ENCODE measurements at places on chromosomes 5 and 9.
A peak's percentile ranks its signal among the peaks of the same experiment; 100 is the strongest.

GRCh38 chr5:58794875-58795274 is 212.0 kb downstream of the RAB3C start:
- peak; percentile 32 for DNase-seq

GRCh38 chr5:25056836-25057235 is 412.1 kb upstream of the CDH10 start:
- DNase-seq, result no peak

DNA sequence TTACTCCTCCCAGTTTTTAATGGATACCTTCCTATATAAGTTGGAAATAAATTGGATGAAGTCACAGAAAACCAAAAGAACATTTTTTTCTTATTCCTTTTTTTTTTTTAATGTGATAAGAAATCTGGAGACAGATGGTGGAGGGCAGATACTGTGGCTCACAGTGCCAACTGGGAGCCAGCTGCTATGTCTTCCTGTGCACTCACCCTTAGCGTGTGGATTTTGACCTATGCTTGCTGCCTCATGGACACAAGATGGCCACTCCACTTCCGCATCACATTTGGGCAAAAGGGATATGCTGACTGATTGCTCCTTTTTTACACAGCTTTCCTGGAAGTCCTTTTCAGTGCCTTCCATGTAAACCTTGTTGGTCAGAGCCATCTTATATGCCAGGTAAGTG is 342.6 kb downstream of the MAN2A1 start:
- no peak for DNase-seq

GRCh38 chr9:94656200-94656599 is 16.9 kb upstream of the FBP1 start:
- peak; percentile 44 for DNase-seq

DNA sequence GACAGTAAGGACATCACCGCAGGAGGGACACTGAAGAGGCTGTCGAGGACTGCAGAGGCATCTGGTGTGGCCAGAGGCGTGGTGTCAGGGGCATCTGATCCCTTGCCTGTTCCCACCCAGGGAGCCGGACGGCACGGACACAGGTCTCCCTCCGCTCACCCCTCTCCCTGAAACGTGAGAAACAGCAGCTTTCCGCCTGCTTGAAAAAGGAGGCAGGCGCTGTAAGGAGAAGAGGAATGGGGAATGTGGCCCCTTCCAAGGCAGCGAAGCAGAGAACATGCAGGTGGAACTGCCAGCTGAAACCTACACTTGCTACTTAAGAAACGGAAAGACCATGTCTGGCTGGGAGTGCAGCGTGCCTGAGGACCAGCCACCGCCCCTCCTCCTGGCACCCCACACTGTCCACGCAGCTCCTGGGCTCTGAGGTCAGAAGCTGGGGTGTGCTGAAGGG is 176.2 kb downstream of the GAPVD1 start:
- no peak for DNase-seq

GRCh38 chr9:125758986-125759763 is 12.0 kb downstream of the PBX3 start:
- no peak for DNase-seq

GRCh38 chr5:128491291-128491690 is 46.8 kb downstream of the FBN2 start:
- no peak for DNase-seq

- DNase-seq, result no peak
Measured at GRCh38 chr9:92986176-92987119, 39.1 kb downstream of the FGD3 start.

GRCh38 chr5:115246361-115246991 is 16.2 kb downstream of the PGGT1B start:
- DNase-seq, result no peak

DNA sequence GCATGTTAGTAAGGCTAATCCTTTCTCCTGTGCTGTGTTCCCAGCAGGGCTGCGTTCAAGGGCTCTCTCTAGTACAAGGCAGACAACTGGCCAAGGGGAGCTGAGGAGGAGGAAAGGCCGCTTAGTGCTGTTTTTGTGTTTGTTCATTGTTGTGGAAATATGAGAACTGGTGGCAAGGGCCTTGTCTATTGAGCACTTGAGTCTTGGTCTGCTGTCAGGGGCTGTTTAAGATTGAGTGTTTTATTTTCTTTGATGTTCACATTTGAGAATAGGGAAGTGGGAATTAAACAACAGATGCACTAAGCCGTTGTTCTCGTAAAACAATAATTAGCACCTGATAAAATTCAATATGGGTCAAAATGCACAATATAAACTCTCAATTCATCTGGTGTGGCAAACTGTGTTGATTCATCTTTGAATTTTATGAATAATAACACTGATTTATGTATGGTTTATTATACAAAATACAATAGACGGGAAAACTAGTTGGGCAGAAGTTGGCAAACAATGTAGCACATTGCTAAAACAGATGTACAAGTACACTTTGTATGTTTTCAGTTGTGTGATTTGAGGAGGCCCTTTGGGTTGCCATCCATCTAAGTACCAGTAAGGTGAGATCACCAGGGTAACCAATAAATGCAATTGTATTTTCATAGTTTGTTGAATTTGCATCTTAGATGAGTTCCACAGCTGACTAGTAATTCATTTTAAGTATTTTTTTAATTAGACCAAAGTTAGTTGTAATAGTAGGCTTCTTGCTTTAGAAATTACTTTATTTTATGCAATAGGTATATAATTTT is 97.6 kb upstream of the GRHPR start:
- DNase-seq, result no peak

- no peak for DNase-seq
Measured at GRCh38 chr5:84706678-84707641, 322.3 kb upstream of the EDIL3 start.

DNA sequence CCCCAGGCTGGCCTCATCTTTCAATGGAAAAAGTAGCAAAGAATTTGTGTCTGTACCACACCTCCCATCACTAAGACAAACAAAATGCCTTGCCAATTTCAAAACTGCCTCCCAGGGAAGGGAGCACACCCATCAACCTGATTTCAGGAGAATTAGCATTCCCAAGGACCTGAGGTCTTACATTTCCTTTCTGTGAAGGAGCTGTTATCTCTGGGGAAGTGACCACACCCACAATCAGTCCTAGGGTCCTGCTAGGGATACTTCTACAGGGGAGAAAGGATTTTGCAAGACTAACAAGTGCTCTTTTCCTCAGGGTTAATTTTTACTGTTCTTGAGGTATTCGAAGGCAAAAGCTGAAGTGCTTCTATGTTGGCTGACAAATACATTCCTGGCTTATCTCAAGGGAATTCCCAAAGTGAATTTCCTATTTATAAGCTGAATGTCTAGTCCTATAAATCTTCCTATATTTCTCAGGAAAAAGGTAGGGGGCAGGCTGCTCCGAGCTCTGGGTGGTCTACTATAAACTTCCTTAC is 97.4 kb upstream of the ITGA1 start:
- no peak for DNase-seq

- DNase-seq, result no peak
Measured at GRCh38 chr9:77989909-77990308, 41.7 kb downstream of the GNAQ start.

- peak; percentile 4 for DNase-seq
Measured at GRCh38 chr5:43627028-43627427, 24.0 kb downstream of the NNT start.

GRCh38 chr5:56088431-56088949 is 93.7 kb upstream of the IL6ST start:
- DNase-seq, result no peak

DNA sequence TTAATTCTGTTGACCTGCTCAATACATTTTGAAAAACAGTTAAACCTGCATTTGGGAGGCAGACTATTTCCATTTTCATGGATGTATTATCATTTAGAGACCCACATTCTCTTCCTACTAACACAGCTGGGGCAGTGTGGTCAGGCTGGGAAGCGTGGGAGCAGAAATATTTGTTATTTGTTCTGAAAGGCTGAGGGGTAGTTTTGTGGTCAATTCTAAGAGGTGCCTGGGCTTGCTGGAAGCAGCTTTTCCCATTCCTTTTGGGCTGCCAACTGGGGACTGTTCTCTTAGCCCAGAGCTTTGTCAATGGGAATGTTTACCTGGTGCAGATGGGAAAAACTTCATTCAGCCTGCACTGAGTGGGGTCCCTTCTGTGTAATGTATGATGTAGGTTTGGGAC is 171.4 kb upstream of the DAP start:
- no peak for DNase-seq

GRCh38 chr5:102545175-102545574 is 46.4 kb upstream of the SLCO6A1 start:
- DNase-seq, result peak; percentile 2

GRCh38 chr9:32571969-32572899 is 725 bp downstream of the NDUFB6 start:
- peak; percentile 69 for DNase-seq

DNA sequence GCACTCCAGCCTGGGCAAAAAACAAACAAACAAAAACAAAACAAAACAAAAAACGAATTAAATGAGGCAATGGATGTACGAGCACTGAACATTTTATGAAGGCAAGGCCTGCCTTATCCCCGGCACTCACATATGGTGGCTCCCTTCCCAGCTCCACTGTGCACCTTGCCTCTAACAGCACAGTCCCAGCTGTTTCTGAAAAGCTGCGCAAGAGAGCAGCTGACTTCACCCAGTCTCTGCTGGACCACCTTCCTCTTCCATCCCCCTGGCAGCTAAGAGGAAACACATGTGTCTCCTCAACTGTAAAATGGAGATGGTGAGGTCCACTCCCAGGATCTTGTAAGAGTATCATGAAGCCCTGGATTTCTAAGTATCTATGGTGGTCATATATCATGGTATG is 100.7 kb downstream of the KLF4 start:
- DNase-seq, result no peak

DNA sequence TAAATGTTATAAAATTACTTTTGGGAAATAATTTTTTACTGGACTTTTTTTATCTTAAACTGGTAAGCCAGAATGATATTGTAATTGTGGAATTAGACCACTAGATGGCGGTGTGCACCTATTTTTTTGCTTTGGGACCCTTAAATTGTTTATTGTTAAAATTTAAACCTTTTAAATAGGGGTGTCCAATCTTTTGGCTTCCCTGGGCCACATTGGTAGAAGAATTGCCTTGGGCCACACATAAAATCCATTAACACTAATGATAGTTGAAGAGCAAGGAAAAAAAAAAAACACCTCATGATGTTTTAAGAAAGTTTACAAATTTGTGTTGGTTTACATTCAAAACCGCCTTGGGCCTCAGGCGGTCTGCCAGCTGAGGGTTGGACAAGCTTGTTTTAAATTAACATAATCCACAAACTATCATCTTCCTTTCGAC is 28.4 kb upstream of the GADD45G start:
- DNase-seq, result no peak

- DNase-seq, result no peak
Measured at GRCh38 chr9:137198051-137198901, 2.3 kb downstream of the TPRN start.

DNA sequence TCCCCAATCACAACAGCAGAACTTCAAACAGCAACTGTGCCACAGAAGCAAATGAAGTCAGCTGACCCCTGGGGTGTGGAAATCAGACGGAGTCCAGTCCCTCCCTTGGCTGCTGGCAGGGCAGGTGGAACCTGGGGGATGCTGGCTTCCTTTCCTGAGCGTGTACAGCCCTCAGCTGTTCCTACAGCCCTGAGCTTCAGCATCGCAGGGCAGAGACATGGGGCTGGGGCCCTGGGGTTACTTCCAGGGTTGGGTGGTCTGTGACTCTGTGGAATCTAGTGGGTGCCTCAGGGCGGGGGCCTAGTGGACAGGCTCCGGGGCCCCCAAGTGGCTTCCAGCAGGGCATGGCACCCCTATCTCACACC is 7.3 kb upstream of the RXRA start:
- no peak for DNase-seq

DNA sequence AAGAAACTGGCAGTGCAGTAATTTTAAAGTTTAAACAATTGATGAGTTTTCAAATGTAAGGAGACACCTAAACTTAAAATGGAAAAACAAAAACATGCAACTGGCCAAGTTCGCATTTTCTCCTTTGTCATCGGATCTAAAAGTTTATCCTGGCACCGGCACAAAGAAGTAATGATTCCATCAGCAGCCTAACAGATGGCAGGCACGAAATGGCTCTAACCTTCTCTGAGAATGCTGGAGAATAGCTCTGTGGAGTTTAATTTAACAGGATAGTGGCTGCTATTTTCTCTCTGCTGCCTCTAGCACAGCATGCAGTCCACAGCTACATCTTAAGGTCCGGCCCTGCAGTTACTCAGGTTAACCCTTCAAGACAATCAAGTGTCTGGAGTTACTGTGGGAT is 82.2 kb downstream of the PRELID2 start:
- no peak for DNase-seq

- DNase-seq, result no peak
Measured at GRCh38 chr5:14054965-14055963, 87.9 kb upstream of the TRIO start.

GRCh38 chr5:78286290-78286689 is 8.2 kb downstream of the AP3B1 start:
- no peak for DNase-seq

- DNase-seq, result no peak
Measured at GRCh38 chr9:38046661-38047300, 22.2 kb downstream of the SHB start.

DNA sequence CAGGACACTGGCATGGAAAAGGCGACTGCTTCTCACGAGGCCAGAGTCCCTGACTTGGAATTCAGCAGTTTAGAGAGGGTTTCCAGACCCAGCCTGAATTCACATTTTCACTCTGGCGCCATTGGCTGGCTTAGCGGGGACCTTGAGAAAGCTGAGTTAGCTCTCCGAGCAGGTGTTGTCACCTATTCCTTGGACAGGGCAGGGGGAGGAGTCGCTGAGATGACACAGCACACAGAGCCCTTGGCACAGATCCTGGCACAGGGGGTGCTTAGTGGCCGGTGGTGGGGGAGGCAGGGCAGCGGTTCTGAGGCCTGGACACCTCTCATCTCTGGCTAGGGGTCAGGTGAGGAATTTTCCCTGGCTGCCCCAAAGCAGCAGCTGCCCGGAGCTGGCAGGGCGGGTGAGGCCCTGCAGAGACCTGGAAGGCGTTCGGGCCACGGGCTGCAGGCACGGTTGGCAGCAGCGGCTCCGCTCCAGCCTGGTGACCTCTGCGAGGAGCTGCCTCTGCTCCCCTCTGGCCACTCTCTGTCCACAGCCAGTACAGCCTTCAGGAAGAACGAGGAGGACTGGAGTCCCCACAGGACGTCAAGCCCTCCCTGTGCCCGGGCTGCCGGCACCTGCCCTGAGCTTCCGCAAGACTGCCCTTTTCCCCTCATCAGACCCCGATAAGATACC is 72.4 kb upstream of the RAPGEF1 start:
- DNase-seq, result no peak

- no peak for DNase-seq
Measured at GRCh38 chr9:104556830-104557634, 11.9 kb upstream of the OR13C8 start.

- DNase-seq, result no peak
Measured at GRCh38 chr9:86413971-86414880, 60.0 kb upstream of the TUT7 start.

GRCh38 chr5:132859889-132860437 is 6.3 kb downstream of the GDF9 start:
- DNase-seq, result no peak

Measured in activated naive CD8-positive, alpha-beta T cell treated with anti-CD3 and anti-CD28 coated beads, Interleukin-2, amount 50 U/mL, for 24 hours (primary cell).